ENCODE measurements at places on chromosomes 7 and 10.

GRCh38 chr7:94436018-94436604 lies 41.4 kb downstream of the COL1A2 start:
- DNase-seq, result peak; percentile 15

GRCh38 chr7:117871778-117872538 lies 1.3 kb downstream of the CTTNBP2 start:
- no peak for DNase-seq

- no peak for DNase-seq
These were observed 10.4 kb downstream of the RALA start for GRCh38 chr7:39633563-39634477.

GRCh38 chr7:113374955-113375354 lies 256.6 kb upstream of the SMIM30 start:
- DNase-seq, result no peak

DNA sequence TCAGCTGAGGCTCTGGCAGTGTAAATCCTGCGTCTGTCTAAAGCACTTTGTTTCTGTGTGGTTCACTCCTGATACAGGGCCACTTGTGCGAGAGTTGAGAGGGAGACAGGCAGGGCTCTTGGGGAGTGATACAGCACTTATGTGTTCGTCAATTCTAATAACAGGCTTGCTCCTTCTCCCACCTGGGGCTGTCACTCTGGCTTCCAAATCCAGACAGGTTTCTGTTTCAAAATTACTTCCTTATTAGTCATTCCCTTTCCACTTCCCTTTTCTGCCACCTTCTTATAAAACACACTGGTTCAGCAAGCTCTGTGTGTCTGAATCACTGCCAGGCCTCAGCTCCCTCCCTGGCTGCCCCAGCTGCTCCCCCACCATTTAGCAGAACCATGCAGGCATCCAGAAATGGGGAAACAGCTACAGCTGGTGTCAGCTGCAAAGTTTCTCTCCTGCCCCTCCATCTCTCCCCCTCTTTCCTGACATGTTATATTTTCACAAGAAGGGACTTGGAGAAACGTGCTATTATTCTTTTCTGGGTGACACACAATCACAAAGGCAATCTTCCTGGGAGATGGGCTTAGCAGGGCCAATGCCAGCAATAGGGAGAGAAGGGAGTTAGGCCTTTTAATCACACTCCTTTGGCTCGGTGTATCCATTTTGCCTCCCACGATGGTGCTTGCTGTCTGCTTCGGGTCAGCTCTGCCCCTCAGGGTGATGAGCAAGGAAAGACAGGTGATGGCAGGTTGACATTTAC lies 58.4 kb upstream of the ZNRF2 start:
- no peak for DNase-seq

DNA sequence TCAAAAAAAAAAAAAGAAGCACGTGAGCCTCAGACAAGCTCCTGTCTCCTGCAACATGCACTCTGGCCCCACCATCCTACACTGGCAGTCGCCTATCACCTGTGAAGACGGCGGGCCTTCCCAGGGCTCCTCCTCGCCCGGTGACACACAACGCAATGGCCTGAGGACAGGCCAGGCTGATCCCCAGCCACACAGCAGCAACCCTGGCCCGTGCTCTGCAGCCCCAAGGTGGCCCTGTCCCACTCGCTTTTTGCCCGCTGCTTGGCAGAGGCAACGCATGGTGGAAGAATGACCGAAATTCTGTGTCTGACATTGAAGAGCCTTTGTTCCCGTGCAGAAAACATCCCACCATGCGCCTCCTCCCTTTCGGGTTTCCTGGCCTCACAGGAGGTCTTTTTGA lies 8.1 kb downstream of the RADIL start:
- no peak for DNase-seq

GRCh38 chr7:141673346-141673745 lies 28.6 kb downstream of the DENND11 start:
- no peak for DNase-seq

DNA sequence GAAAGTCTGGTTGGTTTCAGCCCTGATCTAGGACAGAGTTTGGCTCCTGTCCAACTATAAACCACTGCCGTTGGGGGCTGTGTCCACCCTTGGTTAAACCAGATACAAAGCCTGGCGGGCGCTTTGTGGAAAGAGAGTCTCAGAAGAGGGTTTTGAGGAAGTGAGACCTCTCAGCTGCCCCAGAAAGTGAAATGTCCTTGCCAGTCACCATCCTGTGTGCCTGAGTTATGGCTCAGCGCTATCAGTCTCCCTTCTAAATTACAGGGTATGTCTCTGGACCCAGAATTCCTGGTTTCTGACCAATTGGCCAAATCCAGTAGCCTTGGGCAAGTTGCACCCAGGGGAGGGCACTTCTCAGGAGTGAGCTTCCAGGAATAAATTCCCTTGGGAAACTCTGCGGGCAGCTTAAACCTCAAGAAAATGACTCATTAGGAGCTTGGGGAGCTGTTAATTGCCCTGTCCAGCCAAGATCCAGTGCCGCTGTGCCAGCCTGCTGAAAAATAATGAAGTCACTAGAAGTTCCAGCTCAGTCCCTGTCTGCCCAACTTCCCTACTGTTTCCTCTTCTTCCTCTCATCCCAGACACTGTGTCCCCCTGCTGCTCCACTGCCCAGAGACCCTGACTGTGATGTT lies 66.7 kb upstream of the PDZD8 start:
- DNase-seq, result no peak

GRCh38 chr7:11415101-11415500 lies 416.9 kb downstream of the THSD7A start:
- DNase-seq, result no peak
